ENCODE measurements at places on chromosomes 5 and 9.

GRCh38 chr9:134349936-134350335 is 23.7 kb downstream of the RXRA start:
- no peak for DNase-seq

DNA sequence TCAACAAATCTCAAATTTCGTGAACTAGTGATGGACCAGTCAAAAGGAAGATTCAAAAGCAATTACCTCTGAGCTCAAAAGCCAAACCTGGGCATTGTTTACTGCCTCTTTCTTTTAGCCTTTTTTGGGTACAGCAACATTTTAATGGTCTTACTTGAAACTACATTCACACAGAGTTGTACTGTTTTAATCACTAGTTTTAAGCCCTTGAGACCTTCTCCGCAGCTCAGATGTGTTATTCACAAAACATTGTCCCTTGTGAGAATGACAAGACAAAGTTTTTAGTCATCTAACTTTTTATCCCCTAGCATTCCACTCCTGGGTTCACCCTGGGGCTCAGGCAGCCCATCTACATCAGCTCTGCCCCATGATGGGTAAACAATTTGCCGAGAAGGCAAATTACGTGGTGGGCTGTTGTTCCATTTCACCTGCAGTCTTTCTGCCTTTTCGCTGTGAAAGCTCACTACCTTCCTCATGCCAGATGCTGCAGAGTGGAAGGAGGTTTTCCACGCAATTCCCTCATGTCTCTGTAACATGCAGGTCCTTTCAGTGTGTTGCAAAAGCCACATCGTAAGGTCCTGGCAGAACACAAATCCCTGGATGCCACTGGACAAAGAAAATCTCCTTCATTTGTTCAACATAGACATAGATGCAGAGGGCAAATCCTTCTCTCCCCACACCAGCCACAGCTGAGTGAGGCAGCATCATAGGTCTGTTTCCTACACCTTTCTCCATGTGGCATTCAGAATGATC is 175.7 kb downstream of the EBF1 start:
- DNase-seq, result no peak

- DNase-seq, result peak; percentile 14
These were observed 140.5 kb downstream of the SLIT3 start for GRCh38 chr5:169160405-169160901.

- no peak for DNase-seq
These were observed 194.5 kb downstream of the ICE1 start for GRCh38 chr5:5617024-5617423.

GRCh38 chr9:109506097-109506712 is 8.1 kb upstream of the PTPN3 start:
- DNase-seq, result no peak

DNA sequence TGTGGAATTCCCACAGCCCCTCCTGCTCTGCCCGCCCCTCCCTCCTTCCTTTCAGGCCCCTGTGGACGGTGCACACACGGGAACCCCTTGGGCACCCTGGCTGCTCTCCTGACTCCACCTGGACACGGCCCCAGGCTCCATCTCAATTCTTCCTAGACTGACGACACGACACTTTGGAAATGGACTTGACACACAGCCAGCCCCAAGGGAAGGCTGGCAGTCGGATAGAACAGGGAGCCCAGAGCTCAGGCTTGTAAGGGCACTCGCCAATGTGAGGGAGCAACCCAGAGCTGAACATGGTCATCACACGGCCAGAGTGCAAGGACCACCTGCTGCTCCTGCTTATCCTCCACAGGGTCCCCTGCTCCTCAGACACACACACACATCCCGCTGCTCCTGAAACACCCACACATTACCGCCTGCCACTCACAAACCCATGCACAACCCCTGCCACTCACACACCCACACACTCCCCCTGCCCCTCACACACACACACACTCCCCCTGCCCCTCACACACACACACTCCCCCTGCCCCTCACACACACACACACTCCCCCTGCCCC is 8.9 kb downstream of the SLC9A3 start:
- DNase-seq, result no peak

DNA sequence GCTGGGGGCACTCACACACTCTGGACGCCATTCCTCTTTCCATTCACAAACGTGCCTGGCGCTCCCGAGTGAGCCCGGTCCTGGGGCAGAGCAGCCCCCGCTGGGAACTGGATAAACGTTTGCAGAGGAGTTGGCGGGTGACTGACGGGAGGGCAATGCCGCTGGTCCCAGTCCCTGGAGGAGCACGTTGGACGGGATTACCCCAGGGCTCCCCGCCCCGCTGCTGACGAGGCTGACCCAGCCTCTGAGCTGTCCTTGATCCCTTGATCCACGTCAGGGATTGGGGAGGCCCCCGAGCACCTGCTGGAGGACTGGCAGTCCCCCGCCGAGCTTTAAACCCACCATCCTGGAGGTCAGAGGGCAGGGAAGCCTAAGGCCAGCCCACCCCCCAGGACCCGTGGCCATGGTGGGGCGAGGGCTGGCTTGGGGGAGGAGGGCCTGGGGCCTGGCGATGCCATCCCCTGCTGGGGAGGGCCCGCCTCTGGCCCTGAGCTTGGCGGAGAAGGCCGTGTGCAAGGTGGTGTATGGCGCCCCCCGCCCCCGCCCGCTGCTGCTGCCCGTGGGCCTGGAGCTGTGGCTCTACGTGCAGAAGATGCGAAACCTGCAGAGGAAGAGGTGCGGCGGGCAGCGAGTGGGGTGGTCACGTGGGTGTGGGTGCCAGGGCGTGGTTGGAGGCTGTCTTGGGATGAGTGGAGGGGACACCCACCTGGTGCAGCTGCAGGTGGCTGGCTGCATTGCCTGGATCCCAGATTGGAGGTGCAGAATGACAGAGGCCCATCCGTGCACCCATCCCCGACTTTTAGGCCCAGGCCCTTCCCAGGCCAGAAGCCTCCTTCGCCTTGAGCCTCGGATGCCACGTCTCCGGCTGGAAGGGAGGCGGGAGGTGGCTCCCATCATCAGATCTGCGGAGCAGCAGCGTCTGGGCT is 4.5 kb downstream of the GPSM1 start:
- DNase-seq, result no peak

GRCh38 chr5:135242021-135242865 is 156.8 kb downstream of the MACROH2A1 start:
- DNase-seq, result no peak

DNA sequence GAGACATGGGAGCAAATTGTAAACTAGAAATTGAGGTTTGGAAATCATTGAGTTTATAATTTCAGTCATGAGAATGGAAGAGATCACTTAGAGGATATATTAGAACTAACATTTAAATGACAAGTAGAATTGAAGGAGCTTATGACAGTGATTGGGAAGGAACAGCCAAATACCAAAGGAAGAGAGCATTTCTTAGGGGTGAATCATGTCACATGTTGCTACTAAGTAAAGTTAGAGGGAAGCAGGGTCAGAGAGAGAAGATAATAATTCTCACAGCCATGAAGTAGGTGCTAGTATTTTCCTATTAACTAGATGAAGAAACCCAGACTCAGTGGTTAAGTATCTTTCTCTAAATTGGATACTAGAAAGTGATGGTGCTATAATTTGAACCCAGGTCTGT is 59.3 kb downstream of the COMMD10 start:
- DNase-seq, result no peak

DNA sequence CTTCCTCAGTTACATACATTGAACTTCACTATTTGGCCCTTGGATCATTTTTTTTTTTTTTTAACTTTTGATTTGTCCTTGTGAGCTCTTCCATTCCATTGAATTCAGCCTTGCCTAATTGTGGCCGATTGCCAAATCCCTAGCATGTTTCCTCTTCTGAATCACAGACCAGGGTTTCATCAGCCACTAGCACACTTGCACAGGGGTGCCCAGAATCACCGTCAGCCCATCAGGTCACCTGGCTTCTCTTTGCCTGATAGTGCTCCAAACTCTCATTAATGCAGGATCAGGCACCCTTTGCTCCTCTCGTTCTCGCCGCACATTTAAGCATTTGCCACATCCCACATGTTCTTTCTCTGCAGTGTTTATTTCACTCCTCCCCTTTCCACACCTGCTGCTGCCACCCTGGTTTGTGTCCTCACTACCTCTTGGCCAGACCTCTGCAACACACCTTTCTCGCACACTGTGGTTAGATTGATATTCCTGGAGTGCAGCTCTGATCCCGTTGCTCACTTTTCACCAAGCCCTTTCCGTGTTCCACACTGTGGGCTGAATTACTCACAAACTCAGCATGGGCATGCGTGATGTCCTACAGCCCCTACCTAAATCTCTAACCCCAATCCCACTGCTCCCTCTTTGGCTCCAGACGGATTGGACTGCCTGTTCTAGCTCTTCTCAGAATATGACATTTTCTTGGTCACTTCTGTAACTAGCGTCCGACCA is 9.8 kb downstream of the PIK3R1 start:
- no peak for DNase-seq

DNA sequence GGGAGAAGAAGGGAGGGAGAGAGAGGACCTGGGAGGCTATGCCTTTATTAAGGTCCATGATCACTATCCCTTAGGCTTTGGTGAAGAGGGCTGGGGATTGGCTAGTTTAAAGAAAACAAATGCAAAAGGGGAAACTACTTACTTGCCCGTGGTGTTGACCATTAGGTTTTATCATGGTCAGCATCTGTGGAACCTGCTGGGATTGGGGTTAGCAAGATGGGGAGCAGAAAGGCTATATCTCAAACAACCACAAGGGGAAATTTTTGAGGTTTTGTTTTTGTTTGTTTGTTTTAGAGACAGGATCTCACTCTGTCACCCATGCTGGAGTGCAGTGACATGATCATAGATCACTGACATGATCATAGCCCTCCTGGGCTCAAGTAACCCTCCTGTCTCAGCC is 9.0 kb upstream of the RAD23B start:
- DNase-seq, result no peak

- peak; percentile 72 for DNase-seq
These were observed 23.5 kb upstream of the ATG10 start for GRCh38 chr5:81948349-81948748.

DNA sequence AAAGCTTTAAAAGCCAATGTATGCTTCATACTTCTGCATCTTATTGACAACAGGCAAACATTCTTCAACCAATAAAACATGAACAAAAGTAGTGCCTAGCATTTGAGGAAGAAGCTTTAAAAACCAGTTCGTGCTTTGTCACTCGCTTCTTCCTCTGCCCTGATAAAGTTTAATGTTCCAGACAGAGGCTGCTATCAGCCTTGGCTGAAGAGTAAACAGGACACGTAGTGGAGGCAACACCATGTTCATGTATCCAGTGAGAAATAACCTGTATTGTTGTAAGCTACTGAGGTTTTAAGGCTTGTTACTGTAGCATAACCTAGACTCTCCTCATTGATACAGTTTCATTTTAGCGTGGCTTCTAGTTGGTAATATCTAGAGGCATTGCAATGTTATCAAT is 3.2 kb upstream of the FUBP3 start:
- DNase-seq, result no peak

DNA sequence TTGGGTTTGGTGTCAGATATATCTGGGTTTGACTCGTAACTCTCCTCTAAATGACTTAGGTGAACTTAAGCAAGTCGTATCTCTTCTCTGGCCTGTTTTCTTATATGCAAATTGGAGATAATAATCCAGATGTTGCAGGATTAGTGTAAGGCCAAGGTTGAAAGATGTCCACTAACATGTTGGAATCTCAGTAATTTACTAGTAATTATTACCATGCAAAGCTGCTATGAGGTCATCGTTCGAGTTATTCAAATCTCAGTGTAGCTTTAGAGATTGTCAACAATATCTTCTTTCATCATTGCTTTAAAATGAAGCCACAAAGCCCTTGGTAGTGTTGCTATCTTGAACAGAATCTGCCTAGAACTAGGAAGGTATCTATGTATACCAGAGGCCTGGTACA is 437.7 kb upstream of the KLF4 start:
- no peak for DNase-seq

DNA sequence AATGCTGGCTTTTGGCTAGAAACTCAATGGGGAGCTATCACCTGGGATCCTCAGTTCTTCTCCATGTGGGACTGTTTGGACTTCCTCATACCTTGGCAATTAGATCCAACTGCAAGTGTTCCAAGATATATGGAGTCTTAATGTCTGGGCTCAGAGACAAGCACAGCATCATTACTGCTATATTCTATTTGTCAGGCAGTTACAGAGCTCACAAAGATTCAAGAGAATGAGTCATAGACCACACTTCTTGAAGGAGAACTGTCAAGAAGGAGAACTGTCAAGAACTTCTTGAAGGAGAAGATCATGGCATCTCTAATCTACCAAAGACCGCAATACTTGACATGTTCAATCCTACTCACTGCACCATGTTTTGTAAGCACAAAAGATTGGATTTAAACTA is 106.8 kb upstream of the NREP start:
- no peak for DNase-seq

DNA sequence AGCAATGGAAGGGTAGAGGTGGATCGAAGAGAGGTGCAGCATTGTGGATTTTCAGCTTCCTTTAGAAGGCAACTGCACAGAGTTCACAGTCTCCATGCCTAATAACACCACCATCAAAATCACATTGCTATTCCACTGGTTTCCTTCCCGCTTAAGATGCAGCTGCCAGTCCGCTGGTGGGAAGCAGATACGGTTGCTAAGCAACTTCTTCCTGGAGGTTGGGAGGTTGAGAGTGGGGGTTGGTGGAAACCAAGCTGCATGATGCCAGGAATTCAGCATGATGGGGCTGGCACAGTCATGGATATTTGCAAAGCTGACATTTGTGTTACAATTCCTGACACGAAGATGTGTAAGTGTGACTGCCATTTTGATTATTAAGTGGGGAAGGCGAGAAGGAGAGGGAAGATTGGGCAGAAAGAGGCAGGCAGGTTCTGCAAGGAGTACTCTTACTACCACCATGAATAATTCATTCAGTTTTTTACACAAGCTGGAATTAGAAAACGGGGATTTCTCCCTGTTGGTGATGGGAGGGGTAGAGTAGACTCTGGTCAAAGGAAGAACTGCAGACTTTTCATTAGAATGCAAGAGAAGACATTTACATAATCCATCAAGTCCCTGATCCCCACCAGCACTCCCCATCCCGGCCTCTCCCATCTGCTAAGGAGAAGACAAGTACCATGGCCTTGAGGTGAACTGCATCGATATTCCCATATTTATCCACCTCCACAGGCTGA is 87.5 kb downstream of the GLDC start:
- DNase-seq, result no peak

- no peak for DNase-seq
These were observed 15.9 kb downstream of the NINJ1 start for GRCh38 chr9:93117924-93118862.

GRCh38 chr9:95018099-95018936 is 291.8 kb downstream of the AOPEP start:
- DNase-seq, result no peak

GRCh38 chr5:56900858-56901578 is 8.4 kb upstream of the SETD9 start:
- DNase-seq, result no peak

GRCh38 chr5:87137283-87137682 is 130.4 kb upstream of the RASA1 start:
- no peak for DNase-seq

DNA sequence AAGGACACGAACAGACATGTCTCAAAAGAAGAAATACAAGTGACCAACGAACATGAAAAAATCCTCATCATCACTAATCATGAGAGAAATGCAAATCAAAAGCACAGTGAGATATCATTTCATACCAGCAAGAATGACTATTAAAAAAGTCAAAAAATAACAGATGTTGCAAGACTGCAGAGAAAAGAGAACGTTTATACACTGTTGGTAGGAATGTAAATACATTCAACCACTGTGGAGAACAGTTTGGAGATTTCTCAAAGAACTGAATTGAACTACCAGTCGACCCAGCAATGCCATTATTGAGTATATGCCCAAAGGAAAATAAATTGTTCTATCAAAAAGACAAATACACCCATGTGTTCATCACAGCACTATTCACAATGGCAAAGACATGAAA is 45.7 kb downstream of the FXN start:
- DNase-seq, result no peak

- DNase-seq, result no peak
These were observed 26.2 kb downstream of the ABO start for GRCh38 chr9:133248726-133249295.

Measured in large intestine (tissue), 12 donors.